ENCODE measurements at places on chromosomes 7 and 10.

DNA sequence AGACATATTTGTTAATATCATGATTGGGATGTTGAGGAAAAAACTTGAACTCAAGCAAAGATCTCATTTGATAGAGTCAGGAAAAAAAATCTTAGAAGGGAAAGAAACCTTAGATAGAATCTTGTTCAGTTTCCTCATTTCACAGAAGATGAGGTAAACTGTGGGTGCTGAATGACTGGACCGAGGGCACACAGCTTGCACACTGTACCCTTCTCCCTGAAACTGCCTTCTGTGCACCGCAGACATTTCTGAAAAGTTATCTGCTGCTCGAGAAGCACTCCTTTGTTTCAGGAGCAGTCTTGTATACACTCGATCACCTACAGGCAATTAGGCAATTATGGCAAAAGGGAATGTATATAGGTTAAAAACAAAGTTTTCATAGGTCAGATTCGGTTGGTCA, 167.4 kb downstream of the SKAP2 start:
- no peak for DNase-seq

GRCh38 chr7:4882169-4883032, 1.1 kb downstream of the RADIL start:
- peak; percentile 77 for DNase-seq

DNA sequence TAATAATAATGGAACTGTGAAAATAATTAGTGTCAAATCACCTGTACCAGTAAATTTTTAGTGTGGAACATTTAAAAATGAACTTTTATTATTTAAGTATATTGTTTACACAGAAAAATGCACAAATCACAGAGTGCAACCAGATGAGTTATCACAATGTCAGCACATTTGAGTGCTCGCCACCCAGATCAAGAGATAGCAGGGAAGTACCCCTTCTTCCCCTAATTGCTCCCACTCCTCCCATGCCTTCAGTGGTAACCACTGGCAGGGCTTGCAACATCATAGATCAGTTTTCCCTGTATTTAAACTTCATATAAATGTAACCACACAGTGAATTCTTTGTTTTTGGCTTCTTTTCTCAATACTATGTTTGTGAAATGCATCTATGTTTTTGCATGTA, 7.8 kb upstream of the GPR141 start:
- DNase-seq, result no peak

- no peak for DNase-seq
These were observed 16.8 kb downstream of the GIMAP5 start for GRCh38 chr7:150753826-150754603.

DNA sequence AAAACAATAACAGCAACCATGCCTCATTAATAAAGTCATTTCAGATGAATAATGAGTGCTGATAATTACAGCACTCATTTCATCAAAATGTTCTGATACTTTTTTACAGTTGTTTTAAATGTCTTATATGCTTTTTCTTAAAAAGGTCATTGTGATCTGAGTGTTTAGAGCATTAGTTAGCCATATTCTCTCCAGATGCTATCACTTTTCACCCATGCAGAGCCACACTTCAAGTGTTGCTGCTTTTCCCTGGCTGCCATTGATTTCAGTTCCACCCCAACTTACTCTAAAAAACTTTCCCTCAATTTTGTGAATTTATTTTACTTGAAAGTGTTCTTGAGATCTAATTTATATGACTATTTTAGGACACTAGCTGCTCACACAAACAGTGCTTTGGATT, 41.8 kb downstream of the NUP205 start:
- no peak for DNase-seq

- no peak for DNase-seq
These were observed 485 bp downstream of the ALOX5 start for GRCh38 chr10:45374350-45375052.

DNA sequence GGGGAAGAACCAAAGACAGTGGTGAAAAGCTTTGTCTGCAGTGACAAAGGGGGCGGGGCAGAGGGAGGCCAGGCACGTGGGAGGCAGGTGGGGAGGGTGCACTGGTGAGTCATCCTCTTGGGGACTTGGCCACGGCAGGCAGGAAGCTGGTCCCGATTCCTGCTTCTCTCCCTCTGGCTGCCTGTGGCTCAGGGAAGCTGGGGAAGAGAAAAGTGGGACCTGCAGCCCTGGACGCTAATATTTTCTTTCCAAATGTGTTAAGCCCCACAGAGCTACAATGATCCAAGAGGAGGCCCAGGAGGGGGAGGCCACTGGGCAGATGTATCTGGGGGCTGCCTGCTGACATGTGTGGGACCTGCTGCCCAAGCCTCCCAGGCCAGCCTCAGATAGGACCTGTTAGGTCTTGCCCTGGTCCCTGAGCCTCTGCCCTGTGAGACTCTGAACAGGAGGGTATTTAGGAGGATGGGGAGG, 231.8 kb downstream of the KCNMA1 start:
- peak; percentile 72 for DNase-seq

- peak; percentile 30 for DNase-seq
These were observed 180.3 kb downstream of the CCDC71L start for GRCh38 chr7:106480616-106481031.

DNA sequence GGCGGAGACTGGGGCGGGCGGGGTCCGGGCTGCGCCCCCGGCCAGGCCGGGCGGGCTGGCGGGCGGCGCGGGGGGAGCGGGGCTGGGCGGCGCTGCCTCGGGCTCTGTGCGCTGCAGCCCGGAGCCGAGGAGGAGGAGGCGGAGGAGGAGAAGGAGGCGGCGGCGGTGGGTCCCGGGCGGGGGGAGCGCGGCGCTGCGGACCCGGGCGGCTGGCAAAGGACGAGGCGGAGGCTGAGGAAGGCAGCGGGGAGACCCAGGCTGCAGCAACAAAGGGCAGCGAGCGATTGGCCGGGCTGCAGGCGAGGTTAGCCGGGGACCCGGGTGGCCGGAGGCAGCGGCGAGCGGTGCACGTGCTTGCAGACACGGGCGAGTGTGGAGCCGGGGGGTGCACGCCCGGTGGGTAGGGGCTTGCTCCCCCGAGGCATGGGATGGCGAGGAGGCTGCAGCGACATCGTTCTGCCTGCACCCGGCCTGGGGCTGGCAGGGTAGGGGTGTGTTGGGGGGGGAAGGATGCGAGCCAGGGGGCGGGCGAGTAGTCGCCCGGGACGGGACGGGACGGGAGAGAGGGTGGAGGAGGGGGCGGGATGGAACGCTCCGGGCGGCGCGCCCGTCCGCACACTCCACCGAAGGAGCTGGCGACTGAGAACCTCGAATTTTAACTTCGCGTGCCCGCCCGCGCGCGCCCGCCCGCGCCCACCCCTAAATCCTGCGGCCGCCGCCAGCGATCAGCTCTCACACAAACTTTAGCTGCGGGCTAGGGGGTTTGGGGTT, 844 bp upstream of the KAT6B start:
- no peak for DNase-seq
